ENCODE measurements at places on chromosomes 7 and 10.
A peak's percentile ranks its signal among the peaks of the same experiment; 100 is the strongest.

DNA sequence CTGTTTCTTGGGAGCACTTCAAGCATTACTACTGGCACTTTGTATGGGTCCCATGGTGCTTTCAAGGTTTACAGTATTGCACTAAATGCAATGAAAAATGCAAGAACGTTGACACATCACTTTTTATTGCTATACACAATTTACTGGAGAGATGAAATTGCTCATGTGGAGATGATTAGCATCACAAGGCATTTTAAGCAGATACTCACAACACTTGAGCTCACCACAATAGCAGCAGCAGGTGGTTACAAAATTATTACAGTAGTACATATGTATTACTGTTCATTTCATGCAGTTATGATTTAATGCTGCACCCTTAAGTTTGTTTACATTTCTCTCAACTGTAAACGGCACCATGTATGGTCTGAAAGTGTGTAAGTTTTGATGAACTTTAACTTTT, 537.7 kb downstream of the GRM8 start:
- peak; percentile 17 for DNase-seq

- DNase-seq = no peak
Measured at GRCh38 chr10:61280303-61280702, 172.9 kb downstream of the TMEM26 start.

DNA sequence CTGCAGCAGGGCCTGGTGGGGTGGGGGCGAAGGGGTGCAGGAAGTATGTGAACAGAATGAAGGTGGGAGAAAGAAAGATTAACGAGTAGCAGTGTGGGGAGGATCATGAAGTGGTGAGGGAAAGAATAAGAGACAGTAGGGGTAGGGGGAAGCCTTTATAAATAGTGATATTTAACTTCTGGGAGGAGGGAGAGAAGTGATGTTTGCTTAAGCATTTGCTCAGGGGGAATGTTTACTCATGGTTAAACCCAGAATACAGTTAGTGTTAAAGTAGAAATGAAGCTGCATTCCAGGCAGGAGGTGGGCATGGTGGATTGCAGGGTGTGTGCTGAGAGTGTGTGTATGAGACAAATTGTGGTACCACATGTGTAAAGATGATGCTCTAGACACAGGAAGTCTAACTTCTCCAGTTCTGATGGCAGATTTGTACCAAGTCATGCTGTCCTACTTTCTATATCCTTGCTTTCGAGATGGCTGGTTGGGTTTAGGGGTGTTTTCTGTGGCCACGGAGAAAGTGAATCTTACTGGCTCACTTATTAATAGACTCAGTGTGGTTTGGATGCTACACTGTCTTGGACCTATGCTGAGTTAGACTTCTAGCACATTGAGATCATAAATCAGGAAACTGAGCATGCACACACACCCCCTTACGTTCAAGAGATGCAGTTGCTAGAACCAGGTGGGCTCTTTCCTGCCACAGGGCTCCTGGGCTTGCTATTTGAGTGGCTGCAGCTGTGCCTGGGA, 10.6 kb upstream of the DNMBP start:
- peak; percentile 86 for DNase-seq

- no peak for DNase-seq
Measured at GRCh38 chr10:73812657-73813056, 1.3 kb upstream of the NDST2 start.

DNA sequence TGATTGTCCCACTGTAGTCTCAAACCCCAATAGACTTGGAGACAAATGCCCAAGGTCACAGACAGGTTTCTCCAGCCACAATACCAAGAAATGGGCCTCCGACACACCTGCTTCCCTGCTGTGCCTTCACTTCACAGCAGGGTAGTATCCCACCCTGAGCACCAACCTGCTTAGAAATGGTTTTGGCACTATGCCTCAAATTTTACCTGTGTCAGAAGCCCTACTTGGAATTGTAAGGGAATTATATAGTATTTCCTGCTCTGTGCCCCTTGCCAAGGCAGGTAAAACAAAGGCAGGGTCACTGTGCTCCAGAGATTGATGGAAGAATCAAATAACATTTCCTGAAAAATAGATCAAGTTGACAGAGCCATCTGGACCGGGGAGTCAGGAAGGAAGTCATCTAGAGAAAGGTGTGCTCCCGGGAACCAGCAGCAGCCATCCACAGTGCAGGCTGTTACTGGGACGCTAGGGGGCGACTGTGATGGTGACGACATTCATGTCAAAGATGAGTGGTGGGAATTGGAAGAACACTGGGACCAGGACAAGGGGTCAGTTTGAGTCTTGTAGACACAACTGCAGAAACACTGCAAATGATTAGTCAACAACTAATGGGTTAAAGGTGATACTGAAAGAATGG, 117.8 kb upstream of the AKR1E2 start:
- DNase-seq = no peak

- no peak for DNase-seq
Measured at GRCh38 chr10:124717041-124717757, 27.0 kb downstream of the FAM53B start.

- no peak for DNase-seq
Measured at GRCh38 chr10:45627412-45628048, 45.0 kb downstream of the ZFAND4 start.

DNA sequence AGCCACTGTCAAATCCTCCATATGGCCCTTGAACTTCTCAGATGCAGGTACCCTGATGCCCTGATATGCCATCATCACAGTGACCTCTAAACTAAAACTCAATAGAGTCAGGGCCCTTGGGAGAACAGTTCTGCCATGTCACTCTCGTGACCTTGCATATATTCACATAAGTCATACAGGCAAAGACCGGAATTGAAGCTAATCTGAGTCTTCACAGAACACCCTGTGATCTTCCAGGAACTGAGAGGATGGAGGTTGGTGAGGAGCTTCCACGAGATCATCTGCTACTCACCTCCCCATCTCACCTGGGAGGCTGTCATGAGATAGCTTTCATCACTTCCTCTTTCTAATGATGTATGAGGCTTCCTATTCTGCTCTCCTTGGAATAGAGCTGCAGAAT, 228.7 kb upstream of the CCDC6 start:
- no peak for DNase-seq

DNA sequence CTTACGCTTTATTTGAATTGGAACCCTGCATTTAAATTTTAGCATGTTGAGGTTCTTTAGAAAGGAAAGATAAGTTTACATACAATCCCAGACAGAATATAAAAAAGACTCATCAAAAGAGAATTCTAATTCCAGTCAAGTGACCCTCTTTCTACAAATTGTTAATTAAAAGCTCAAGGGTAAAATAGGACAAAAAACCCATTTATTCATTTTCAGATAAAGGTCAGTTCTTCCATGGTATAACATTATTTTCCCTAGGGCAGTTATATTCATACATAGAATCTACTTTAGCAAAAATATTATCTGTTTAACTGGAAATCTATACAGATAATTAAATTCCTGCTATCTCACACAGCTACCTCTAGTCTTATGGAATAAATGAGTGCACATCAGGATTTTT, 137.5 kb upstream of the LAMB4 start:
- DNase-seq = no peak

- DNase-seq = no peak
Measured at GRCh38 chr7:104878577-104878976, 135.4 kb upstream of the KMT2E start.

GRCh38 chr7:68994841-68995240, 603.4 kb upstream of the AUTS2 start:
- DNase-seq = no peak

- peak; percentile 56 for DNase-seq
Measured at GRCh38 chr7:18499407-18500177, 4.0 kb downstream of the HDAC9 start.

GRCh38 chr7:69373171-69374043, 224.9 kb upstream of the AUTS2 start:
- DNase-seq = no peak

DNA sequence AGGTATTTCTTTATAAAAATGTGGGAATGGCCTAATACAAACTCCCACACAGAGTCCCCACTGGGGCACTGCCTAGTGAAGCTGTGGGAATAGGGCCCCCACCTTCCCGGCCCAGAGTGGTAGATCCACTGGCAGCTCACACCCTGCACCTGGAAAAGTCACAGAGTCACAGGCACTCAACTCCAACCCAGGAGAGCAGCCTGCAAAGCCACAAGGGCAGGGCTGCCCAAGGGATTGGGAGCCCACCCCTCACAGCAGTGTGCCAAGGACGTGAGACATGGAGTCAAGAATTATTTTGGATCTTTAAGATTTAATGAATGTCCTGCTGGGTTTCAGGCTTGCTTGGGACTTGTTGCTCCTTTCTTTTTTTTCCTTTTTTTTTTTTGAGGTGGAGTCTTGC, 5.3 kb upstream of the DNAJC12 start:
- DNase-seq = no peak

GRCh38 chr7:118918556-118918955, 694.1 kb downstream of the ANKRD7 start:
- DNase-seq = peak; percentile 1

GRCh38 chr10:5809527-5810154, 3.6 kb downstream of the GDI2 start:
- DNase-seq = no peak

- peak; percentile 62 for DNase-seq
Measured at GRCh38 chr10:21518149-21518640, 7.3 kb downstream of the SKIDA1 start.

- no peak for DNase-seq
Measured at GRCh38 chr10:112981553-112981952, 31.5 kb downstream of the TCF7L2 start.

DNA sequence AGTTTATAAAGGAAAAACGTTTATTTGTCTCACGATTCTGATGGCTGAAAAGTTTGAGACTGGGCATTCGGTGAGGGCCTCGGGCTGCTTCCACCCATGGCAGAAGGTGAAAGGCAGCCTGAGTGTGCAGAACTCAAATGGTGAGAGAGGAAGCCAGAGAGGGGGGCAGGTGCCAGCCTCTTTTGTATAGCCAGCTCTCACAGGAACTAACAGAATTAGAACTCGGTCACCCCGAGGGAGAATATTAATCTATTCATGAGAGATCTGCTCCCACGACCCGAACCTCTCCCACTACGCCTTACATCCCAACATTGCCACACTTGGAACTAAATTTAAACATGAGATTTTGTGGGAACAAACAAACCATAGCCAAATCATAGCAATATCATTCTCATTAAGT, 112.6 kb downstream of the ZPBP start:
- peak; percentile 50 for DNase-seq

DNA sequence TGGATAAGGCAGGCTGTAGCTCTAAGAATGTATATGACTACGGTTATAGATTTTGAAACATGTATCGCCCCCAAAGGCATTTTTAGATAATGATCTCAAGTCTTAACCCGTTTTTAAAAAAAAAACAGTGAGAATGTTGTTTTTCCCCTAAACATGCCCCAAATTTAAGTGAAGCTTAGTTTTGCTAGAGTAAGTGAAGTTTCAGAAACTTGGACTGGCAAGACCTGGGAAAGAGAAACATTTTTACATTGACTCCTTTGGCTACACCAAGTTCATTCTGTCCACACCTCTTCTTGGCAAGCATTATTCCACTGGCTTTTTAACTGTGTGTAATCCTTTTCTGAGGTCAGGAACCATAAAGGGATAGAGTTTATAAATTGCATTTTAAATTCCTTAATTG, 216.7 kb upstream of the CELF2 start:
- DNase-seq = no peak

DNA sequence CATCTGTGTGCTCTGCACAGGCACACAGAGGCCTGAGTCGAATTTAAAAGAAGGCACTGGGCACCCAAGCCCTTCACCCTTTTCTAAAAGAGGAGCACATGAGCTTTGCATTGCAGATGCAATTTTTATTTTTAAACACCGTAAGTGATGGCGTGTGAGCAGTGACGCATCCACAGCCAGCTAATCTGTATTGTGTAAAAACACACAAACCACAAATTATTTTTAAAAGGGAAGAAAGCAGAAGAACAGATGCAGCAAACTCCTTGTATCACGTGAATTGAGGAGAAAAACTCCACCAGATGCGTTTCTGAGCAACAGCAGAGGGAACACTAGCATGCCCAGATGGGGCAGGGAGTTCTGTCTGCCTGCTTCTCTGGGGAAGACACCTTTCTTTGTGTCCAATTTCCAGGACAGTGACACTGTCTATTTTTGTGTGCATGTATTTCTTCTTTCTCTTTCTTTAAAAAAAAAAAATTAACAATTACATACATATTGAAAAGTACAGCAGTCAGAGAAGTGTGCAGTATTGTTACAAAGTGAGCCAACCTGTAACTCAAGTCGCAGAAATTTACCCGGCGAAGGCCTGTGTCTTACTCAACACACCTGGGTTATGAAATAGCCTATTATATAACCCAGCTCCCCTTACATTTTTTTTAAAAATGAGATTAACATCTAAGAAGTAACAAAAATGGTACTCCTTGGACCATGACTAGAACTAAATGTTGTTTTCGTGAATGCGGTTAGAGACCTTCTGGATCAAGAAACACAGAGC, 39.2 kb downstream of the EEPD1 start:
- DNase-seq = no peak

GRCh38 chr7:19224951-19225350, 79.7 kb upstream of the FERD3L start:
- no peak for DNase-seq

DNA sequence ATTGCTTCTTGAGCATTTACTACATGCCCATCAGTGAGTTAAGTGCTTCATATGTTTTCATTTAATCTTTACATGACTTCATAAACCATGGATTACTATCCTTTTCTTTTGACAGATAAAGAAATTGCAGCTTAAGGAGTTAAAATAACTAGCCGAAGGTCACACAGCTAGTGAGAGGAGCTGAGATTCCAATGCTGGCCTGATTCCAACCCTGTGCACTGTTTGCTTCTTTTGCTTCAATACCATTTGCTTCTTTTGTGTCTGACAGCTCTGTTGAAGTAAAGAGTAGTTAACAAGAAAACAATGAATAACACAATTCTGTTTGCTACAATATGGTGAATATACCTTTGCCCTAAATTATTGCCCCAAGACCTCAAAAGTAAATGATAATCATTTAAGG, 132.4 kb downstream of the GRM3 start:
- DNase-seq = no peak

DNA sequence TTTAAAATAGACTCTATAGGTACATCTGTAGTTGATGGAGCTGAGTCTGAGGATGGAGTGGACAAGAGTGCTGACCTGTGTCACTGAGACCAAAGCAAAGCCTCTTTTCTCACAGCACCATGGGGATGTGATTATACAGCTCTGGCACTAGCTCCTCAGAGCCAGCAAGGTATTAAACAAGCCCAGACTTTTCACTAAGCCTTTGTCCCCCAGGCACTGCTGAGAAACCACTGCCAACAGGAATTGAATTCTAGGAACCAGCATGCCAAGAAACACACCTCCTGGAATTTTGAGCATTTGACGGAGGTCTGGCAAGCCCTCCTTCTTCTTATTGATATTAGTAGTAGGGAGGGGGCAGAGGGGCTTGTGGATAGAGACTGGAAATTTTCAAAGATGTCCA, 147.0 kb downstream of the C1GALT1 start:
- DNase-seq = no peak

DNA sequence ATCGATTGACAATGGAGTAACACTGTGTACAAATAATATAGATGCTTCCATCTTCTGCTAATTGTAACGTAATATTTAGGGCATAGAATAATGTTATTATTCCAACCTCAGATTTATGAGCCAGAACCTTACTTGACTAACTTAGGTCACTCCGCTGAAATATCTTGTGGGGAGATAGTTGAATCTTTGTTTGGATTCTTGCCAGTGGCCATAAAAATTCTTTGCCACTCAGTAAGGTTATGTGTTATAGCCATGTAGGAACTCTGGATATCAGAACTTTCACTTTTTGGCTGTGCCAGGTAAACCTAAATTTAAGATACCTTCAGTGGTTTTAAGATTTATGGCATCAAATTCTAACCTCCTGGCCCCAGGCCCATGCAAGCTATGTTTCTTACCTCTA, 197.6 kb downstream of the WDR11 start:
- no peak for DNase-seq

GRCh38 chr10:78357141-78358063, 323.7 kb downstream of the RPS24 start:
- DNase-seq = no peak

Measured in SHP77 (cell line).